ENCODE measurements at places on chromosomes 1 and 21. TPM values are rescaled to one million over a fixed set of nuclear protein-coding genes. Genes with fewer than 3 reads are reported as not detected.
A peak's percentile ranks its signal among the peaks of the same experiment; 100 is the strongest.

- peak; percentile 48 for DNase-seq
- H3K4me3 ChIP-seq: no peak overlapping the region
- no peak overlapping the region for H3K27ac ChIP-seq
- H3K36me3 ChIP-seq: no peaks in the 10 kb centered on the region
- no peaks in the 10 kb centered on the region for H3K27me3 ChIP-seq
- no peaks in the 10 kb centered on the region for H3K4me1 ChIP-seq
Measured at GRCh38 chr1:38235705-38236104, 189.1 kb upstream of the POU3F1 start.

DNA sequence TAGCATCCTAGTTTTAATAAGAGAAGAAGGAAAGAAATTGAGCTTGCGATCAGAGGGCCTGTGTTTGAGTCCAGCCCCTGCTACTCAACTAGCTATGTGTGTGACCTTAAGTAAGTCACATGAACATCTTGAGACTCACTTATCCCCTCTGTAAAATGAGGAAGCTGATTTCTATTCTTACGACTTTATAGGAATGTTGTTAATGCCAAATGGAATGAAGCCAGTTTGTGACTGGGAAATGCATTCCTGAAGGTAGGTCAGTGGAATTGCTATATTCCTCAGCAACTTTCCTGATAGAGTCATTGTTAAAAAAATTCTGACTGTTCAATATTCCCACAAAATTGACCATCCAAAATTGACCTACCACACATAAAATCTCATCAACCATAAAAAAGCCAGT, 14.9 kb downstream of the FASLG start:
- peaks cover 14% of the 10 kb centered on the region for H3K4me1 ChIP-seq
- no peak overlapping the region for H3K4me3 ChIP-seq
- H3K36me3 ChIP-seq: no peaks in the 10 kb centered on the region
- H3K27me3 ChIP-seq: no peaks in the 10 kb centered on the region
- no peak overlapping the region for H3K27ac ChIP-seq

- H3K27me3 ChIP-seq: no peaks in the 10 kb centered on the region
- H3K36me3 ChIP-seq: no peaks in the 10 kb centered on the region
- H3K4me1 ChIP-seq: no peaks in the 10 kb centered on the region
- no peak for DNase-seq
- no peak overlapping the region for H3K4me3 ChIP-seq
- H3K27ac ChIP-seq: no peak overlapping the region
Measured at GRCh38 chr1:115158181-115158580, 68.9 kb upstream of the TSPAN2 start.

The FAAH gene
- 40.3 TPM for total RNA-seq

- H3K27ac ChIP-seq: peak overlapping the region; percentile 94
- H3K4me1 ChIP-seq: peaks cover 22% of the 10 kb centered on the region
- H3K27me3 ChIP-seq: no peaks in the 10 kb centered on the region
Measured at GRCh38 chr1:21022279-21023040, 154.2 kb downstream of the EIF4G3 start.

The FNDC5 gene
- total RNA-seq: 5.8 TPM

- no peaks in the 10 kb centered on the region for H3K4me1 ChIP-seq
- no peak overlapping the region for H3K4me3 ChIP-seq
- no peak overlapping the region for H3K27ac ChIP-seq
- H3K27me3 ChIP-seq: no peaks in the 10 kb centered on the region
- H3K36me3 ChIP-seq: no peaks in the 10 kb centered on the region
- DNase-seq: no peak
Measured at GRCh38 chr1:201362906-201363305, 14.6 kb downstream of the TNNT2 start.

DNA sequence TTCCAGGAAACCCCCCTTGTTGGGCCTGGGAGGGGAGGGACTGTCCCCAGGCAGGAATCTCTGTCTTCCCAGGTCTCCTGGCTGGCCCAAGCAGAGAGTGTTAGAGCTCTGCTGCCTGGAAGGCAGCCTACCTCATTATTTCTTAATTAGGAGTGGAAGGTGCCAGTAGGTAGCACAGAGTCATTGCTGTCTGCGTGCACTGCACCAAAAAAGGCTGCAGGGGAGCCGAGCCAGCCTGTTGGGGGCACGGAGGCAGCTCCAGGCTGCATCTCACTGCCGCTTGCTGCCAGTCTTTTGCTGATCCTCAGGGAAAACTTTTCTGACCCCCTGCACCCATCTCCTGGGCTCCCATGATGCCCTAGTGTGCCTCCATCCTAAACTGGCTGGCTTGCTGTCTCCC, 58.1 kb downstream of the LRRN2 start:
- H3K4me1 ChIP-seq: peaks cover 15% of the 10 kb centered on the region
- DNase-seq: no peak
- H3K27ac ChIP-seq: no peak overlapping the region
- no peaks in the 10 kb centered on the region for H3K27me3 ChIP-seq
- H3K4me3 ChIP-seq: no peak overlapping the region

DNA sequence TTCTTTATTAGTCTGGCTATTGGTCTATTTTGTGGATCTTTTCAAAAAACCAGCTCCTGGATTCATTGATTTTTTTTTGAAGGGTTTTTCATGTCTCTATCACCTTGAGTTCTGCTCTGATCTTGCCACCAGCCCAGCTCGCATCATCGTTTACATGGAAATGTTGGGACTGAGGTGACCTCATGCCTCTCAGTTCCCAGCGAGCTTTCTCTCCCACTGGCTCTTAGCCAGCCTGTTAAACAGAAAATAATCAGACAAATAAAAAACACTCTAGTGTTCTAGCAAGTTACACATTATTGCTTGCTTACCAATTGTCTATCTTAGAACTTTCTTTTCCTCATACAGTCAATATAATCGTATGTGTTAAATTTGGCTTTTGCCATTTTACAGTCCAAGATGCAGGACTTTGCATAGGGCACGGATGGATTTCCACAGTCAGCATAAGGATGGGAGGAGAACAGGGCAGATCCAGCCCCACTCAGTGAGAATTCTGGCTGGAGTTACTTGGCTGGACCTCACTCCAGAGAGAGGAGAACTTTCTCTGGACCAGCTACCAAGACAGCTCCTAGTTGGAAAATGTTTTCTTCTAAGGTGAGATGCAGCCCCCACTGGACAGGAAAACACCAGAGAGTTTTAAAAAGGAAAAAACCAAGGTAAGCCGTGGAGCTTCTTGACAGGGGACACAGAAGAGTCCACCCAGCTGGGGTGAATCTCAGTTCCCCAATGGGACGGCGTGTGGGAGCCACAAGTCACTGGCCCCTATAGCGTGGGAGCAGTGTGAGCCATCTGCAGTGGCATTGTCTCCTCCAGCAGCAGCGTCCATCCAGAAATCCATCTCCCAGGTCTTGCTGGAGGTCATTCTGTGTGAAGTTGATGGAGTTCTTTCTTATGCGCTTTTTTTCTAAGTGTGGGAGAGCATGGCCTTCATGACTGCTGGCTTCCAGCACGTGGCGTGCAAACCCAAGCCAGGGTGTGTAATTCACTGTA, 17.6 kb downstream of the PGBD2 start:
- no peaks in the 10 kb centered on the region for H3K36me3 ChIP-seq
- no peaks in the 10 kb centered on the region for H3K4me1 ChIP-seq
- DNase-seq: no peak

GRCh38 chr21:33070744-33070997, 730 bp downstream of the OLIG1 start:
- H3K4me3 ChIP-seq: no peak overlapping the region
- no peak for DNase-seq
- H3K27ac ChIP-seq: no peak overlapping the region
- peaks cover 92% of the 10 kb centered on the region for H3K27me3 ChIP-seq
- no peaks in the 10 kb centered on the region for H3K36me3 ChIP-seq

- H3K27me3 ChIP-seq: no peaks in the 10 kb centered on the region
- H3K4me1 ChIP-seq: no peaks in the 10 kb centered on the region
- DNase-seq: no peak
- H3K36me3 ChIP-seq: no peaks in the 10 kb centered on the region
Measured at GRCh38 chr21:17699524-17700189, 87.0 kb upstream of the BTG3 start.

DNA sequence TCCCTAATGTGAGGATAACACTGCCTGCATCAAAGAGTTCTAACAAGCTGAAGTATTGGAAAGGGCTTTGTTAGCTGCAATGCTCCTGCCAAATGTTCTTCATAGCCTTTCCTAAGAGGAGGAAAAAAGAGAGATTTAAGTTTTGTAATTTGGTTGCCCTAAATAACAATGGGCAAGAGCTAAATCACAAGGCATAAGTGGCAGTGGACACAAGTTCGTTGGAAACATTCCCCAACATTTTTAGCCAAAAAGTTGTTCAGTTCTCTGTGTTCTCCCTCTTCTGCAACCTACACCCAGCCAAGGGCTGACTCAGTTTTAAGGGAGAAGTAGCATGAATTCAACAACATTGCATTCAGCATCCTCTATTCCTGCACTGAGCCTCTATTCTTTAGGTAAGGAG, 2.6 kb upstream of the UQCRHL start:
- no peaks in the 10 kb centered on the region for H3K27me3 ChIP-seq
- H3K36me3 ChIP-seq: no peaks in the 10 kb centered on the region
- no peaks in the 10 kb centered on the region for H3K4me1 ChIP-seq
- no peak for DNase-seq

GRCh38 chr1:71857862-71858261, 424.5 kb downstream of the NEGR1 start:
- no peaks in the 10 kb centered on the region for H3K36me3 ChIP-seq
- H3K4me3 ChIP-seq: no peak overlapping the region
- H3K27ac ChIP-seq: no peak overlapping the region
- no peak for DNase-seq
- H3K4me1 ChIP-seq: no peaks in the 10 kb centered on the region

The COL8A2 gene
- 32.6 TPM for total RNA-seq

GRCh38 chr1:40423951-40424618, 26.2 kb upstream of the ZFP69B start:
- H3K4me3 ChIP-seq: no peak overlapping the region
- no peak overlapping the region for H3K27ac ChIP-seq
- no peaks in the 10 kb centered on the region for H3K36me3 ChIP-seq
- H3K27me3 ChIP-seq: no peaks in the 10 kb centered on the region

DNA sequence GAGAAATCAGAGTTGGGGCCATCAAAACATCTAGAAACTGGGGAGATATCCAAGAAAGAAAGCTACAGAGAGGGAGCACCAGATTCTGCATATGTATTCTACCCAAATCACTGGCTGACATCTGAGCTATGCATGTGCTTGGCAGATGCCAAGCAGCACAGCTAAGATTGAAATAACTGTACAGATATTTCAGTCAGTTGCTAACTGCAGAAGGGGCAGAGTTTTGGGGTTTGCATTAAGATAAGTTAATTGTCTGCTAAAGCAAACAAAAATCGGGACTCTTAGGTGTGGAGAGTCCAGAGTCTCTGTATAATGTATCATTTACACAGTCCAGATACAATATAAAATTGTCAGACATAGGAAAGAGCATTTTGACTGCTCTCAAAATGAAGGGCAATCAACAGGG, 437.1 kb downstream of the PTBP2 start:
- no peaks in the 10 kb centered on the region for H3K27me3 ChIP-seq
- H3K36me3 ChIP-seq: no peaks in the 10 kb centered on the region
- H3K4me3 ChIP-seq: no peak overlapping the region
- DNase-seq: no peak

GRCh38 chr1:158121604-158122254, 59.0 kb upstream of the CD1D start:
- peaks cover 13% of the 10 kb centered on the region for H3K4me1 ChIP-seq
- H3K27me3 ChIP-seq: no peaks in the 10 kb centered on the region
- no peaks in the 10 kb centered on the region for H3K36me3 ChIP-seq
- no peak overlapping the region for H3K27ac ChIP-seq
- H3K4me3 ChIP-seq: no peak overlapping the region
- peak; percentile 69 for DNase-seq

GRCh38 chr1:53206735-53207379, 10.2 kb downstream of the CPT2 start:
- H3K4me1 ChIP-seq: no peaks in the 10 kb centered on the region
- no peak overlapping the region for H3K4me3 ChIP-seq
- H3K36me3 ChIP-seq: peaks cover 7% of the 10 kb centered on the region
- DNase-seq: no peak
- H3K27ac ChIP-seq: no peak overlapping the region

The SORT1 gene
- 66.3 TPM for total RNA-seq

DNA sequence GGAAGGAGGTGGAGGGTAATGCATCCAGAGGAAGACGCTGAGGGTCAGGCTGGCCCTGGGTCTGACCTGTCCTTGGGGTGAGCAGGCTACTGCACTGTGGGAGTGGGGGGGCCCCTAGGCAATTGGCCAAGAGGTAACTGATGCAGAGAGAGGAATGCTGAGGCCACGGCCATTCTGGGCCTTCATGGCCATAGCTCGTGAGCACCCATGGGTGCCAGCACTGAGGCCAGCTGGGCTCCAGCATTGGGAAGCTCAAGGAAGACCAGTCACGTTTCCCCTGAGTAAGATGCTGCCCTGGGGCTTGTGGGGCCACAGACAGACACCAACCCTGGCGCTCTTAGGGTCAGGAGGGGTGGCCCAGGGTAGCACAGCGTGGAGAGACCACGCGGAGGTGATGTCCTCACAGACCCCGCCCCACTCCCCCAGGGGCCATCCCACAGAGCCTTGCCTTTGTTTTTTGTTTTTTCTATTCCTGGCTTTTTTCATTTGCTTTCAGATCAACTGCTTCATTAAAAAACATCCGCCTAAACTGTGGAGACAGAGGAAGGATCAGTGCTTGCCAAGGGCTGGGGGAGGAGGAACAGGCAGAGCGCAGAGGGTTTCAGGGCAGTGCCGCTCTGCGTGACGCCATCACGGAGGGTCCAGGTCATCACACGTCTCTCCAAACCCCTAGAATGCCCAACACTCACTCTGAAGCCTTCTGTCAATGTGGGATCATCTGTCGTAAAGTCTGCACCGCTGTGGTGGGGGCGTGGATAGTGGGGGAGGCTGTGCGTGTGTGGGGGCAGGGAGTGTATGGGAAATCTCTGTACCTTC, 61.1 kb downstream of the SIK1 start:
- no peak overlapping the region for H3K27ac ChIP-seq
- H3K4me3 ChIP-seq: no peak overlapping the region
- no peaks in the 10 kb centered on the region for H3K36me3 ChIP-seq

The VWA5B1 gene
- total RNA-seq: 0.24 TPM

The OSCP1 gene
- total RNA-seq: 5.8 TPM

GRCh38 chr21:44893948-44894656, 20.6 kb upstream of the PTTG1IP start:
- no peak overlapping the region for H3K27ac ChIP-seq
- no peak overlapping the region for H3K4me3 ChIP-seq
- H3K27me3 ChIP-seq: no peaks in the 10 kb centered on the region
- no peak for DNase-seq
- no peaks in the 10 kb centered on the region for H3K36me3 ChIP-seq
